ENCODE measurements at places on chromosomes 5 and 9.
A peak's percentile ranks its signal among the peaks of the same experiment; 100 is the strongest.

GRCh38 chr9:131762356-131762932 is 22.6 kb upstream of the RAPGEF1 start:
- DNase-seq, result peak; percentile 85

DNA sequence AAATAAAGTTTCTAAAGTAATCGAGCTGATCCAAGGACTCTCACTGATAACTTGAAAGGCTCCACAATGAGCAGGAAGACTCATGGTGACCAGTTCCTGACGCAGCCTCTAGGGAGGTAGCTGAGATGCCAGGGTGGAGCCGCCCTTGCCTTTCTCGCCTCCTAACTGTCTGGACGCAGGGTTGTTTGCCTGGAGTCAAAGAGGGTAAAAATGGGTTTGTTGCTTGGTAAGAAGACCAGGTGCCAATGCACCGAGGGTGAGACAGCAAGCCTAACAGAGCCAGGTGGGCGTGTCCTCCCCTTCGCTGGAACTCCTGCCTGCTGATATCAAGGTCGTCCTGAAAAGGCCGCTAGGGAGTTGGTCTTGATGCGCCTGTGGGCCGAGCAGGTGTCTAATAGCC is 48.6 kb upstream of the FCN1 start:
- DNase-seq, result no peak

DNA sequence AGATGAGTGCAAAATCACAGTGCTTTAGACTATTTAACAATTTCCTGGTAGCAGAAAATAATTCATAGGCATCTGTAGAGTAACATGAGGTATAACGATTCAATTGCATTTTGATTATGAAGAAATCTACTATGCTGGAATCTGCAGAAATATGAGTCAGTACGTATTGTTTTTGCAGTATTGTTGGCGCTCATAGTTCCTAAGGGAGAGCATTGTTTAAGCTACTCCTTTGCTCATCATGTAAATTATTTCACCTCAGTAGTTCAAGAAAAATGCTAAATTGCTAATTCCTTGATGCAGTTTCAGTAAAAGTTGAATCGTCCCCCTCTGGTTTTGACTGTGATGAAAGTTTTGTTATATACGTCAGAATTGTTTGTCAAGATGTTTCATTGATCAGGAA is 458.4 kb downstream of the HINT1 start:
- DNase-seq, result no peak

DNA sequence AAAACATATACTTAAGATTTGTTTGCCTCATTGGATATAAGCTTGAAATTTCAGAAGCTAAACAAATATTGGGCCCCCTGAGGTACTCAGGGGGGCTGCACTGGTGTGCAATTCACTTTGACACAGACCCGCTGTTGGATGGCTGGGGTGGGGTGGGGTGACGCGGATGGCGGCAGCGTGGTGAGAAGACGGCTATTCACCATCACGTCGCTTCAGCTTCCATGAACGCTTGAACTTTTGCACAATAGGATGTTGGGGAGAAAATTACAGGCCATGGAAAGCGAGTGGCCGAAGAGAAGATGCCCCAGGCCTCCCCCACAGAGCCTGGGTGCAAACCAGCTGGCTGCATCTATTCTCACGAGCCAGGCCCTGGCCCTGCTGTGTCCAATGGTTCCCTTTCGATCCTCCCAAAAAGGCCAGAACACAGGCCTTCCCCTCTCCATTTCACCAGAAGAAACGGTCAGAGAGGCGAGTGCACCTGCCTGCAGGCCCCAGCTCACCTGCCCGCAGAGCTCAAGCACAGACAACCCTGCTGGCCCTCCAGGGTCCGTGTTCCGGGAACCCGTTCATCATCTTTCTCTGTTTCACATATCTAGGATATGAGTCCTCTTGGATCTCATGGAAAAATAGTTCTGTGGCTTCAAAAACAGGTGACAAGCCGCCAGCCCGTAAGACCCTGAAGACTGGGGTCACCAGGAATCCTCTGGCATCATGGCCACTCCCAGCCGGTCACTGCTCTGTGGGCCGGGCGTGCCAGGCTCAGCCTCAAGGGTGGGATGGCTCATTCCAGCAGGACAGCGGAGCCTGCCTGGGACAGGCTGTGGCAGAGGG is 46.8 kb upstream of the SARDH start:
- DNase-seq, result no peak

- no peak for DNase-seq
These were observed 37.1 kb downstream of the DMRT2 start for GRCh38 chr9:1087120-1087881.

DNA sequence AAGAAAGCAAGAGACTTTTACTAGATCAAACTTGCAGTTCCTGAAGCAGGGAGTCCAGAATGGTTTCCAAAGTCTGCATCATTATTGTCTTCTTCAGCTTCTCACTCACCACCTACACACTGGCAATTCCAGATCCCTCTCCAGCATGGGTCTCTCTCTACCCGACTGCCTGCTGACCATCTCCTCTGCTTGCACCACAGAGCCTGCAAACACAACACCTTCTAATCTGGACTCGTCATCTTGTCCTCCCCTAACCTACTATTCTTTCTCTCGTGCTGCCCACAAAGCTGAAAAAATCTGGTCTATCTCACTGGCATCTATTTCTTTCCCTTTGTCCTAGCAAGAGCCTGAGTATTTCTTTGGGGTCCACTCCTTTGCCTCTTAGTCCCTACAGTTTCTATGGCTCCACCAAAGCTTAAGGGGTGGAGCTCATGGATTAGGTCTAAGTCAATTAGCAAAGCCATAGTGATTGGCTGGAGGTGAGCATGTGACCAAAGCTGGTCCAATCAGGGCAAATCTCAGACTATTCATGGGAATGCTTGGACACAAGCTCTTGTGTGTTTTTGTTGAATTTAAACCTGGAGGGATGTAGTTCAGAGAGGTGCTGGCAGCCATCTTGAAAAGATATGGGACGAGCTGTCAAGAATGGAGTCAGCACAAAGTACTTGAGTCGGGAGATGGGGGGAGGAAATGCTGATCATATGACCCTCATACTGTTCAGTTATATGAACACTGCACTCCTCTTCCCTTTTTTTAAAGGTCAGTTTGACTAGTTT is 63.5 kb downstream of the GALNT12 start:
- DNase-seq, result no peak

- no peak for DNase-seq
These were observed 256.7 kb downstream of the ARRDC3 start for GRCh38 chr5:91126448-91126847.

- DNase-seq, result no peak
These were observed 91.0 kb upstream of the FAM169A start for GRCh38 chr5:74957029-74957784.

Measured in activated naive CD8-positive, alpha-beta T cell treated with anti-CD3 and anti-CD28 coated beads, Interleukin-2, amount 50 U/mL, for 24 hours (primary cell).